ENCODE measurements at places on chromosomes 12 and 14.
A peak's percentile ranks its signal among the peaks of the same experiment; 100 is the strongest.

DNA sequence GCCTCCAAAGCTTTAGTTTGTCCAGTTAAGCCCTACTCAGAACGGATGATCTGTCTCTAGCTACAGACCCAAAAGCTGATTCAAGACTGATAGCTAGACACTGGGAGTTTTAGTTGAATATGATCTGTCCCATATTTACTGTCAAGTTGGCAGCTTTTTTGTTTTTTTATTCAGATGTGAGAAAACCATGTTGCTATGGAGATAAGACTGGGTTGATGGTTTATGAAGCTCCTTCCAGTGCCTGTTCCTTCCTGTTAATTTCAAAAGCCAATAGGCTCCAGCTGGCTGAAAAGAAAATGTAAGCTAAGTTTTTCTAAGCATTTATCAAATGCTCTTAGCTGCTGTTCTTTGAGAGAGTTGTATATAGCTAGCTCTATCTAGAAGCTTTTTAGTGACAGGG, 4.7 kb downstream of the DYNLL1 start:
- DNase-seq: no peak

- DNase-seq: peak; percentile 32
Observed at GRCh38 chr14:31059152-31059924, 33.2 kb upstream of the STRN3 start.

DNA sequence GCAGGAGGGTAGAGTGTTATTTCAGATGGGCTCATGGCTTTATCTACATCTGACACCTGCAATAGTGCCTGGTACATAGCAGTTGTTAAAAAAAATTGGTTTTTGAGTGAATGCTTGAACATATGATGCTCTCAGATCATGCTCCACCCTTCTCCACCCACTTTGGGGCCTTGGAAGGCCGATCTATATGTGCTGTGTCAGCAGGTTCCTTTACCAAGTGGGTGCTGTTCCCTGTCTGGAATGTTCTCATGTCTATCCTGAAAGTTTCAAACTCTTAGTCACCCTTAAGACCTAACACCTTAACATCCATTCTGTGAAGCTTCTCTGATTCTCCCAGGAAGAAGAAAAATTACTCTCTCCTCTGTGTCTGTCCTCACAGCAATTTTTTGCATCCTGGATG, 556.3 kb upstream of the TBX3 start:
- no peak for DNase-seq

GRCh38 chr14:22370084-22370847, 218.8 kb downstream of the DAD1 start:
- no peak for DNase-seq

DNA sequence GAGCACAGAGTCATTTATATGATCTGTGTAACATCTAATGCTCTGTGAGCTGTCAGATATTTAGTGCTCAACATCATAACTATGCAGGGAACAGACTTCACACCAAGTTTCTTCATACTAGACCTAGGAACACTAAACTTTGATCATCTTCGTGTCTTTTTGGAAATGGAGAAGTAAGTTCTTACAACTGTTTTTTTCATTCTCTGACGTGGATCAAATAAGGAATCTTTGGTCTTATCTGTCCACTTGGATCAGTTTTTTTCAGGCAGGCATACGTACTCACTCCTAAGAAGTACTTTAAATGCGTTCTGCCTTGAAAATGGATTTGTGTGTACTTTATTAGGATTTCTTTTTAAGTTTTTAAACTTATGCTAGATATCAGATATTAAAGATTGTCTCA, 191.0 kb downstream of the FBXL14 start:
- DNase-seq: no peak

DNA sequence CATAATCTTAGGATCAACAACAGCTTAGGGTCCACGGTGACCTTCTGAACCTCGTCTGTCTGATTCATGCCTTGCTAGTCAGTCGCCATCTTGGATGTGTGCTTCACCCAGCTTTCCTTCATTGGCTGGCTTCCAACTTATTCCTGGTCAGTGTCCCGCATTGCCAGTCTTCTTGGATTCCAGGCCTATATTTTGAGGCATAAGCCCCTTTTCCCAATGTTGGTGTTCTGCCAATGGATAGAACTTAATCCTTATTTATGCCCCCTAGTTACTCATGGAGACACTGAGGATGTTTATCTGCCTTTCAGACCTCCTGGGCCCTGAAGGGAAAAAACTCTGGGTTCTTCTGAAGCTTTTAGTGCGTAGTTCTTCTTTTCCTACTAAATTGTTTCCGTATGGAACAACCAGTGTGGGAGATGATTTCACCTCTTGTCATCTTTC, 5.8 kb downstream of the JDP2 start:
- no peak for DNase-seq

Data from fibroblast of the conjunctiva (primary cell).